ENCODE measurements at places on chromosomes 6 and 20. TPM values are rescaled to one million over a fixed set of nuclear protein-coding genes. Genes with fewer than 3 reads are reported as not detected.

Gene IRAK1BP1
- total RNA-seq, result 2.6 TPM

Gene PRDM13
- total RNA-seq, result not detected

Gene USP49
- 2.8 TPM for total RNA-seq

Gene FAM209B
- not detected for total RNA-seq

Gene GABRR2
- 0.19 TPM for total RNA-seq

Gene ESR1
- total RNA-seq, result under 0.01 TPM

Gene SLC2A4RG
- 12.4 TPM for total RNA-seq

Gene PTCHD4
- 8.4 TPM for total RNA-seq

Gene LRRN4
- not detected for total RNA-seq

All from endothelial cell of coronary artery (primary cell).